ENCODE measurements at places on chromosomes 7 and 10.

GRCh38 chr7:150918378-150918777, 59.7 kb downstream of the KCNH2 start:
- DNase-seq = no peak

DNA sequence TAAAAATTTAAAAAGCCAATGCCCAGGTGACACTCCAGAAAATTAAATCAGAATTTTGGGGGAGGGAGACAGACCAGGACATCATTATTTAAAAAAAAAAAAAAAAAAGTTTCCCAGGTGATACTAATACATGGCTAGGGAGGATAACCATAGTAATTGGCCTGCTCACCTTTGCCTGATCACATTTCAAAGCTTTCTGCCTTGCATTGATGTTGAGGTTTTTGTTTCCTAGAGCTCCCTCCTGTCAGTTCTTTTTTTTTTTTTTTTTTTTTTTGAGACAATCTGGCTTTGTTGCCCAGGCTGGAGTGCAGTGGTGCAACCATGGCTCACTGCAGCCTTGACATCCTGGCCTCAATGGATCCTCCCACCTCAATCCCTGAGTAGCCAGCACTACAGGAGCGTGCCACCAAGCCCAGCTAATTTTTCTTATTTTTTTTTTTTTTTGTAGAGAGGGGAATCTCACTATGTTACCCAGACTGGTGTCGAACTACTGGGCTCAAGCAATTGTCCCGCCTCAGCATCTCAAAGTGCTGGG, 38.1 kb downstream of the CPED1 start:
- no peak for DNase-seq

- no peak for DNase-seq
Observed at GRCh38 chr10:106360870-106361269, 803.6 kb downstream of the SORCS1 start.

GRCh38 chr7:473211-473734, 46.4 kb downstream of the PDGFA start:
- DNase-seq = no peak

DNA sequence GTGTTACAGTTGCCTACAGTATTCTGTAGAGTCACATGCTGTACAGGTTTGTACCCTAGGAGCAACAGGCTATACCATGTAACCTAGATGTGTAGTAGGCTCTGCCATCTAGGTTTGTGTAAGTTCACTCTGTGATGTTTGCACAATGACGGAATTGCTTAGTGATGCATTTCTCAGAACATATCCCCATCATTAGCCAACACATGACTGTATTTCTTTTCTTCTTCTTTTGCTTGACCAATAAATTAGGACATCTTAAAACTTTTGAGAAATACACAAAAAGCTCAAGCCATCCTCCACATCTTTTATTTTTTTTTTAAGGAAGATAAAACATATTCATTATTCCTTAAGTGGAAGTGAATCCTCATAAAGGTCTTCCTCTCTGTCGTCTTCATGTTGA, 5.4 kb upstream of the PFKFB3 start:
- no peak for DNase-seq

GRCh38 chr10:96287392-96288105, 16.2 kb upstream of the BLNK start:
- DNase-seq = no peak

DNA sequence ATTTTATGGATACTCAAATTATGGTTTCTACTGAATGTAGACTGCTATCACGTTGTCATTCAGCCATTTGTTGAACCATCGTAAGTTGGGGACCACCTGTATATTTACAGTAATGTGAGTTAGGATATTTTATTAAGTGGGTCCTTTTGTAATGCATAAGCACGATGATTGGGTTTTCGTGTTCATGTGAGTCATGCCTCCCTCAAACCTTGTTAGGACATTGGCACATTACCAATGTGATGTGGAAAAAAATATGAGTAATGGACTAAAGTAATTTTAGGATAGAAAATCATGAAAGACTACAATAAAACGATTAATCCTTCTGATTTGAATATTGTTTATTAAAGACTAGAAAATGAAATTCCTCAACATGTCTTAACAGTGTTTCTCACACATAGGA, 8.7 kb downstream of the SMC3 start:
- no peak for DNase-seq

DNA sequence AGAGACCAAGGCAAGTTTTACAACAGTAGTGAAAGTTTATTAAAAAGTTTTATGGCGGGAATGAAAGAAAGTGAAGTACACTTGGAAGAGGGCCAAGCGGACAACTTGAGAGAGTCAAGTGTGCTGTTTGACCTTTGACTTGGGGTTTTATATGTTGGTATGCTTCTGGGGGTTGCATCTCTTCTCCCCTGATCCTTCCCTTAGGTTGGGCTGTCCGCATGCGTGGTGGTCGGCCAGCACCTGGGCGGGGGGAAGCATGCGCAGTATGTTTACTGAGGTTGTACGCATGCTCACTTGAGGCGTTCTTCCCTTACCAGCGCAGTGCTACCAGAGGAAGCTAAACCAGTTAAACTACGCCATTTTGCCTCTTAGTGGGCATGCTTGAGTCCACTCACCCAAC, 31.9 kb downstream of the NUP42 start:
- DNase-seq = no peak

DNA sequence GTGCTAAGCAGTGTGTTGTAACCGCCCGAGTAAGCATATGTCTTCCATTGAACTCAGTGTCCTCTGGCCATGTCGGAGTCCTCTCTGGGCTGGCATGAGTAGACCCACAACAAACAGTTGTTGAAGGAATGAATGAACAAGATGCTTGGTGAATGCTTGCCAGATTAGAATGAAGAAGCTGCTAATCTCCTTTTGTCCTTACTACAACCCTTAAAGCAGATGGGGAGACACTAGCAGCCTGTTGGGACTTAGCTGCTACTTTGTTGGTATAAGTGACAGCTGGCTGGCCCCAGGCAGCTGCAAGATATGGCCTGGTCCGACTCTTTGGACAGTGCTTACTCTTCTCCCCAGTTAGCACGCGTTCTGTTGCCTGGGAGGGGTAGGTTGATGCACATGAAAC, 370.1 kb downstream of the RPS24 start:
- no peak for DNase-seq

DNA sequence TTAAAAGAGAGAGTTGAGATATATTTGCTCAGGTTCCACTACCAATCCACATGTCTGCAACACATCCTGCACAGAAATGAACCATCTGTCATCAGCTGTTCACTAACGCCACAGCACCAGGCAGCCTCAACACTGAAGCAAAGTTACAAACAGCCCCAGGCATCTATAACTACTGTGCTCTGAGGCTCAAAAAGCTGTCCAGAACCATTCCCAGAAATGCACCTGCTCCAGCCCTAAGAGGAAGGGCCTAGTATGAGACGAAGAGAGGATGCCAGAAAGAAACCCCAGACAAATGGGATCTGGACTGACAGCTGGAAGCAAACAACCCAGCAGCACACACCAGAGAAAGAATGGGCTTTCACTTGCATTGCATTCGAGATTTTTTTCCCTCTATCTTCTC, 159.3 kb downstream of the ELMO1 start:
- DNase-seq = no peak

DNA sequence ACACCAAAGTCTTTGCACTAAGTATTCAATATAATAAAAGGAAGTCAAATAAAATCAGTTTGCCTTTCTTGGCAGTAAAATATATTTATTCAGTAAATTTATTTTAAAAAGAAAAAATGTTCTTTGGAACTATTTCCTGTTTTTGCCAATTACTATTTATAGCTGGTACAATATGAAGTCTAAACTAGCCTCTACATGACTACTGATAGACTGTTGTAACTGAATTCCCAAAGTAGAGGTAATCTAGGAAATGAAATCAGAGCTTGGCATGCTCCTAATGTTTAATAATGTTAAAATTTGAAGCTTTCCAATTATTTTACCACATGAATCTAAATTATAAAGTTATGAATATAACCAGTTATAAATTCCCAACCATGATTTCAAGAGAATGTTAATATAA, 385.5 kb downstream of the SEMA3D start:
- DNase-seq = no peak

DNA sequence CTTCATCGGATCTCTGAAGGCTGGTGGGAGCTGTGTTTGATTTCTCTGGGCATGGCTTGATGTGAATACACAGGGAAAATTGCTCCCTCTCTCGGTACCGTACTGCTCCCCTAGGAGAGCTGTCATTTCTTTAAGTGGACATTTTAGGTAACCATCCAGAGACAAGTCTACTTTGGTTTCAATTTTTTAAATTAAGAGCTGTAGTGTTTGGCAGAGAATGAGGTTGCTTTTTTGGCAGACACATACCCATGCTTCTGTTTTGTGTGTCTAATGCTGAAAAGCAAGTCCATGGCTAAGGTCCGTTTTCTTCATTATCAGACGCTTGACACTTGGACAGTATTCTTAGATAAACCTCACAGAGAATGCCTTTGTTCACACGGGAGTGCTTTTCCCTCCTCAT, 61.3 kb upstream of the TRIL start:
- DNase-seq = no peak

DNA sequence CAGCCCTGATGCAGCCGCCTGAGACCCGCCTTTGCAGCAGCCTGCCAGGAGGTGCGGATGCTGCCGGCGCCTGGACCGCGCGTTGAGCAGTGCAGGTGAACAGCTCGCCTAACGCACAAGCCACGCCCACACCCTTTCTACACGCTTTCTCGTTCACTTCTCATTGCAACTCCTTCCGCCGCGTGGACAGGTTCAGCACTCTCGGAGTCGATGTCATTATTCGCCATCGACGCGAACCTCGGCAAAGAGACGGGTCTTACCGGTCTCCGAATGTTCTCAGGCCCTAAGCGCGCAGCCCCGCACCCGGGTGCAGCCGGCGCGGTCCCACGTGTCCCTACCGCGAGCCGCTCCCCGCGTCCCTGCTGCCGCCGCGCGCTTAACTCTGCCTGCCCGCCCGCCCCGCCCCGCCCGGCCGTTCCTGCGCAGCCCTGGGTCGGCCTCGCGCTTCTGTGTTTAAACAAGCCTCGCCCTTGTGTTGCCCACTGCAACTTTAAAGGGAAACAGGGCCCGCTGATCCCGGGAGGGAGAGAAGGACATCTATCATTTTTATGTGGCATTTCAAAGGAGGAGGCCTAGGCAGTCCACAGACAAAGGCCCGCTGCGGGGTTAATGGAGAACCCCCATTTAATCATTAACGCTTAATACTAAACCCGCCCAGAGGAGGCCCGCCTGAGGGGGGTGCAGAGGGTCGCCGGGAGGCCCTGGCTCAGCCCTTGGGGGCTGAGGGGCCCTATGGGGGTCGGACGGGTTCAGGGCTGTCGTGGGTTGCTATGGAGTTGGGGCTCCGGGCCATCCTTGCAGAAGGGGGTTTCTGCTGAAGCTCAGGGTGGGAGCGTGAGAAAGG, 128.5 kb downstream of the WDR11 start:
- no peak for DNase-seq

DNA sequence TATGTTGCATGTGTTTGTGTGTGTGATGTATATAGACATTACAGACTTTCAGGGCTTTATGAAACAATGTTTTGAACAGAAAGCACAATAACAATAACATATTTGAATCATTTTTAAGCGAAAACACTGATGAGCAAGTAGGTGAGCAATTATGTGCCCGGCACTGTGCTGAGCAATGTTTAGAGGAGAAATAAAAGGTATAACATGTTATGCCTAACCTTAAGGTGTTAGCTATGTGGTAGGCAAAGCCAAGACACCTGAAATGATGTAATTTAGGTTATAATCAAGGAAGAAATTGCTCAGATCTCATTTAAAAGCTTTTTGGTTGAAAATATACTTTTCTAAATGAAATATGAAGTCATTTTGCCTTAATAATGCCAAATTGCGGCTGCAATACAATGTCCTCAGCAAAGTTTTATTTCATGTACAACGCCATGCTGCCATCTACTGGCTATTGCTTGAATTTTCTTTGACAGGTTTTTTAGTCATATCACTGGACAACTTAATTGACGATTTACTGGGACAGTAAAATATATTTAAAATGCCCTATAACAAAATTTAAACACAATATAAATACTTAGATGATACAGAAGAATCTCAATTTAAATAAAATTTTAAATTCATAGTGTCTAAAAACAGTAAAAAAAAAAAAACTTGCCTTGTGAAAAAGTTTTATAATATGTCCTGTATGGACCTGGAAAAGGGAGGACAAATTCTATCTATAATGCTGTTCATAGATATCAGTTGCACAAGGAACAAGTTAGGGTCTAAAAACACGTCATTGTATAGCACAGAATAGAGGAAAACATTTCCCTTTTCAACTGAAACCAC, 131.1 kb upstream of the CDK1 start:
- no peak for DNase-seq

DNA sequence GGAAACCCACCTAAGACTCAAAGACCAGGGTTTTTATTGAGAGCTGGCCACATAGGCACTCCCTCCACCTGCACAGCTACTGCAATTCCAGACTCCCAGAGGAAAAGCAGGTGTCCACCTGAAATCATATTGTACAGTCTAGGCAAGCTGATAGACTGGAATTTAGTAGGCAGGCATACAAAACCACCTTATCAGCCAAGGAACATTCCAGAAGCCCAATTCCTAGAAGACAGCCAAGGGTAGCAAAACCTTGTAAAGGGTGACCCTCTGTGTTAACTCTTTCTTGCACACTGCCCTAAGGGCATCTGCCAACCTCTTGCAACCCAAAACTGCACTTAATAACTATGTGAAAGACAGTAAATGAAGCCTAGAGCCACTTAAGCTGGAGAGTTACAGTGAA, 5.3 kb downstream of the TMEM176A start:
- no peak for DNase-seq

DNA sequence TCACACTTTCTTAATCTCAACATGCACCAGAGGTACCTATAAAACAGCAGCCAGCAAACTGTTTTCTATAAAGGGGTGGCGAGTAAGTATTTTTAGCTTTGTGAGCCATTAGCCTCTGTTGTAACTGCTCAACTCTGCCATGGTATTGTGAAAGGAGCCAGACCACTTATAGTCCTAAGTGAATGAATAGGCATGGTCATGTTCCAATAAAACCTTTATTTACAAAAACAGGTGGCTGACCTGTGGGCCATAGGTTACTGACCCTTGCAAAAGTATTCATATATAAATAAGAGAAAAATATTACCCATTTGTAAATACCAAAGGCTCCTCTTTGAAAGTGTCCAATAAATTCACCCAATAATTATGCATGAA, 50.3 kb downstream of the ICA1 start:
- no peak for DNase-seq

DNA sequence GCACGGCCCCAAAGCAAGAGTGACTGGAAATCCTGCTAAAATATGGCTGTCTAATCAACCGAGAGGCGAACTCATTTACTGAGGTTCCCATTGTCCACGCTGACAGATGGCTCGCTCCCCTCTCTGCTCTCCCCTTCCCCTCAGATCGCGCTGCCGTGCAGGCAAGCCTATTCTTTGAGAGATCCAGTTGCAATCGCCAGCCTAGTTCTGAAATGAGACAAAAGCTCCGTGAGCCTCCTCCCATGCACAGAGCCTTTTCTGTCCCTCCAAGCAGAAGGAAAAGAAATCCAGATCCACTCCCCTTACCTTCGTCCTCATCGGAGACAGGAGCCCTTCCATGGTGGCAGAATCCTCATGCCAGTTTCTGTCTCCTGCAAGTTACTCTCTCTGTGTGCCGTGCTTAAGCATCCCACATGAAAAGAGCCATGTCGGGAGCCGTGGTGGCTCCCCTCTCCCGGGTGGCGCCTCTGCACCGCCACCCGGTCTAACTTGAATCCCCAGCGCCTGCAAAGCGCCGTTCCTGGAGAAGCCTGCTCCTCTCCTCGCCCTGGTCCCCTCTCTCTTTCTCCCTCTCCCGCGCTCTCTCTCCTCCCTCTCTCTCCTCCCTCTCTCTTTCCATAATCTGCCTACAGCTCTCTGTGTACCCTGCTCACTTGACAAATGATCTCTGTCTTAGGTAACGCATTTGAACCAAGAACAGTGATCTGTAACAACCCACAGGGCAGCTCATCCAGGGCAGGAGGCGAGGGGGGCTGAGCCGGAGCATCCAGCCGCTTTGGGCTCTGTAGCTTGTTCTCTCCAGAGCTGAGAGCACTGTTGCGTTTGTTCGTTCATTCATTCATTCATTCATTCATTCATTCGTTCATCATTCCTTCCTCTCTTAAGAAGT, 156.8 kb downstream of the FRMD4A start:
- no peak for DNase-seq

All from stimulated activated CD4-positive, alpha-beta T cell treated with anti-CD3 and anti-CD28 coated beads, Interleukin-1b, Interleukin-23, amount 100 ng/mL, for 1 hour (primary cell).